ENCODE measurements at places on chromosomes 6 and 20.

GRCh38 chr6:43426928-43427405 is 374 bp upstream of the ABCC10 start:
- no peak for DNase-seq

- no peak for DNase-seq
Observed at GRCh38 chr20:32808438-32808837, 11.3 kb upstream of the MAPRE1 start.

DNA sequence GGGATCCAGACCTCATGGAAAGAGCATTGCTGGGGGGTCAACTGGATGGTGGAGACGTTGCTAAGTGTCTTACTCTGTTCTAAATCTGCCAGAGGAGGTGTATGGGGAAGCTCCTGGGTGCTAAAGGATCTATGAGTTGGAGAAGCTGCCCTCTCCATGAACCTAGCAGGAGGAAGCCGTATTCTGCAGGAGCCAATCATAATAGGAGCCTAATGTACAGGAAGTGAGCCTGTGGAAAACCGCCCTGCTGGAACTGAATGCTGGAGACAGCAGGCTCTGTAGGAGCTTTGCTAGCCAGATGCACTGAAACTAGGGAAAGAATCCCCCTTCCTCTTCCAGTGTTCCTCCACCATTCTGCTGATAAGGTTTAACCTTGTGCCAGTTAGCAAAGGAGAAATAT is 10.9 kb downstream of the CASP8AP2 start:
- no peak for DNase-seq

DNA sequence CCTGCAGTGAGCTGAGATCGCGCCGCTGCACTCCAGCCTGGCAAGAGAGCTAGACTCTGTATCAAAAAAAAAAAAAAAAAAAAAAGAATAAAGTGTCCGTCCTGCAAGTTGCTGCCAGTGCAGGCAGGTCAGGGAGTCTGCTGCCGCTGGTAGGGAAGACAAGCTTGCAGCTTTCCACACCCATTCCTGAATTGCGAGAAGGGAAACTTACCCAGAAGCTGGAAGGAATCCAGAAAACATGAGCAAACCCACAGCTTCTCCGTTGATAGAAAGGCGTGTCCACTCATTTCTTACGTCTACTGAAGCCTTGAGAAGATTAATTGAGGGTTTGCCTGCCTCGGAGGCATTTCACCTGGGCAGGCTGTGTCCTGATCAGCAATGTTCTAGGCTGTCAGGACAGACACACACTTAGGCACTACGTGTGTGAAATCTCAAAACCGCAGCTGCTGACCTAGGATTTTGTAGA is 61.6 kb upstream of the DSP start:
- DNase-seq: peak; percentile 25

GRCh38 chr6:116836606-116837342 is 7.9 kb upstream of the GPRC6A start:
- no peak for DNase-seq

- no peak for DNase-seq
Observed at GRCh38 chr20:61777773-61778494, 287.7 kb downstream of the TAF4 start.

DNA sequence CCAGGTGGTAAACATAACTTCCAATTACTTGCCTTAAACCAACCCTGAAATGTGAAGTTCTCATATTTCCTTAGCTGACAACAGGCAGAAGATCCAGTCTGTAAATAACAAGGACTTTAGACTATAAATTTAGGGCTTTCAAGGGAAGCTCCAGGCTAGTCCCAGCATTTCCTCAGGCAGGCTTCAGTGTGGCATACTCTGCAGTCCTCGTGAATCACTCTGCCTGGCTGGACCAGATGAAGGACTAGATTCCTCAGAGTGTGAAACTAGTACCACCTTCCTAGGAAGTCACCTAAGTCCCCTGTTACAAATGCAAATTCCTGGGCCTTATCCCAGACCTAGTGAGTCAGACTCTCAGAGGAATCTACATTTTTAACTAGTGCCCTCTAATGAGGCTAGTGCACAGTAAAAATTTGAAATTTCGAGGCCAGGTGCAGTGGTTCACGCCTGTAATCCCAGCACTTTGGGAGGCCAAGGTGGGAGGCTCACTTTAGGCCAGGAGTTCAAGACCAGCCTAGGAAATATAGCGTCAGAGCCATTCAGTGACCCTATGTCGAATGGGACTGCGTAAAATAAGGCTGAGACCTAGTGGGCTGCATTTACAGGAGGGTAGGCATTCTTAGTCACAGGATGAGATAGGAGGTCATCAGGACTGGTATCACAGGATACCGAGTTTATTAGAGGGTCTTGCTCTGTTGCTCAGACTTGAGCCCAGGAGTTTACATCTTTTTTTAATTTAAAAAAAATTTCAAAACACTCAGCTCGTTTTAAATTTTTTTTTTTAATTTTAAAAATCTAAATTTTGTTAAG is 279.6 kb upstream of the JARID2 start:
- peak; percentile 89 for DNase-seq

- DNase-seq: no peak
Observed at GRCh38 chr6:38404900-38405556, 234.7 kb downstream of the BTBD9 start.

DNA sequence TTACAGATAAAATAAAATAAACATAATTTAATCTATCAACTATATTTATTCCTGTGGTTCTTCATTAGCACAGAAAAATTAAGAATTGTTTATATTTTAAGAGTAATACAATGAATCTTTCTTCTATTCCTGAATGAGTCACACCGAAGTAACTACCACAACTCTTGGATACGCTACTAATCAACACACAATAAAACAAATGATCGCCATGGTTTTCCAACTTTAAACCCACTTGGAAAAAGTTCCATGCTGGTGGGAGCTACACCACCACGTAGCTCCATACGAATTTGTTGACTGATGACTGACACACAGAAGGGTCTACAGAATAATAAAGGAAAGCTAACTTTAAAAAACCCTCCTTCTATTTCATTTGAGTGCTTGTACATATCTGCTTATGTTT is 135.8 kb upstream of the NEDD9 start:
- DNase-seq: no peak

- DNase-seq: no peak
Observed at GRCh38 chr6:98946266-98946878, 1.4 kb downstream of the FBXL4 start.

GRCh38 chr6:1322696-1323219 is 10.9 kb downstream of the FOXQ1 start:
- DNase-seq: no peak

DNA sequence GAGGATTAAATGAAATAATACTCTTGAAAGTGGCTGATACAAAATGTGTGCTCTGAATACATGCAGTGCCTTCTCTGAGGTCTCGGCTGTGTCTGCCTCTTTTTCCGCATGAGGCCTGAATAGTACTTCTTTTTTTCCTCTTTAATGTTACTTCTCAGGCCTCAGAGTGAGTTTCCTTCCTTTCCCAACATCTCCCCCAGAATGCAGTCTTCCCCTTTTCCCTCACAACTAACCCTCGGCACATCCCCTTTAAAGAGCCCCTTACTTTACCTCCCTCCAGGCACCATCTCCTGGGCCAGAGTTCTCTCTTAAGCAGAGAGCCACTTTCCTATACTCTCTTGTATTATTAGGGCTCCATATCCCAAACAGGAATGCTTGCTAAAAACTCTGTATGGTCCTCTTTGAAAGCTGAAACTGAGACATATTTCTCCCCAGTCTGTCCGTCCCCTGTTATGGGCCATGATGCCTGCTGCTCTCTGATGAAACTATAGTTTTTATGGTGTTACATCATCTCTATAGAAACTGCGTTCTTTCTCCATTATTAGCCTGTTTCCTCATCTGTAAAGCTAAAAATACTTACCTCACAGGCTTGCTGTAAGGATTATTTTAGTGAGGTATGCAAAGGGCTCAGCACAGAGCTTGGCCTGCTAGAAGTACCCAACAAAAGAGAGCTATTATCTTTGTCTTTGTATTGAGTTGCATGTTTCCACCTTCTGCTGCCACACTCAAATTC is 2.3 kb downstream of the PLAGL2 start:
- DNase-seq: no peak

GRCh38 chr20:41405436-41405835 is 38.8 kb upstream of the EMILIN3 start:
- DNase-seq: no peak

- DNase-seq: peak; percentile 55
Observed at GRCh38 chr6:43521836-43522235, 4.9 kb downstream of the POLR1C start.

- DNase-seq: peak; percentile 61
Observed at GRCh38 chr6:95203153-95203754, 374.1 kb upstream of the MANEA start.

- DNase-seq: no peak
Observed at GRCh38 chr6:26477426-26477825, 19.7 kb downstream of the BTN2A1 start.

DNA sequence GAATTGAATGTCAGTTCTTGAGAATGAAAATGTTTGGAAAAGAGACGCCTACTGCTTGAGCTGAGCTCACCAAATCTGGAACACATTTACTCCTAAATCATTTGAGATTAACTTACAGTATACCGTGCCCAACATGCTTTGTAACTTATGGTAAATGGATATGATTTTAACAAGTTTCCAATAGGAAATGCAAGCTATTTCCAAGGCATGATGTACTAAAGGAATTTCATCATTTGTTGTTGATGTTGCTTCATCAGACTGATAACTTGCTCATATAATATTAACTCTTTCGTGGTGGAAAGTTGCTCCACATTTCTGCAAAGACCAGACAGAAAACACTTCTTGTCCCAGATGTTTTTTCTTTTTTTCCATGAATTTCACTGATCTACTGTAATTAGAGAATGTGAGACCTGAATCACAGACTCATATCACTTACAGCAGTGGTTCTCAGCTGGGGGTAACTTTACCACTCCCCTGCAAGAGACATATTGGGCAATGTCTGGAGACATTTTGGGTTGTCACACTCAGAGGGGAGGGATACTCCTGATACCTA is 116.6 kb upstream of the TRAF3IP2 start:
- no peak for DNase-seq

DNA sequence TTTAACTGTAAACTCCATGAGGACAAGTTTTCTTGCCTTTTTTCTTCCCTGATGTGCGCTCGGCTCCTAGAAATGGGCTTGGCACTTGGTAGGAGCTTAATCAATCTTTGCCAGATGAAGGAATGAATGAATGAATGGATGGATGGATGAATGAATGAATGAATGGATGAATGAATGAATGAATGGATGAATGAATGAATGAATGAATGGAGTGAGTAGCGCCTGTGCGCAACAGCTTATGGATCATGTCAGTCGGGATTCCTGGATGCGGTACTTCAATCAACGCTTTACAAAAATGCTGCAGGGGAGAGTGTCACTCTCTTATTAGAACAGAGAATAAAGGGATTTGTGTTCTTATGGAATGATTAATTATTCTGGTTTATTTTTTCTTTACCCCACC is 267.3 kb downstream of the TFAP2C start:
- DNase-seq: no peak

GRCh38 chr20:47143657-47144056 is 212.8 kb downstream of the ZMYND8 start:
- no peak for DNase-seq

DNA sequence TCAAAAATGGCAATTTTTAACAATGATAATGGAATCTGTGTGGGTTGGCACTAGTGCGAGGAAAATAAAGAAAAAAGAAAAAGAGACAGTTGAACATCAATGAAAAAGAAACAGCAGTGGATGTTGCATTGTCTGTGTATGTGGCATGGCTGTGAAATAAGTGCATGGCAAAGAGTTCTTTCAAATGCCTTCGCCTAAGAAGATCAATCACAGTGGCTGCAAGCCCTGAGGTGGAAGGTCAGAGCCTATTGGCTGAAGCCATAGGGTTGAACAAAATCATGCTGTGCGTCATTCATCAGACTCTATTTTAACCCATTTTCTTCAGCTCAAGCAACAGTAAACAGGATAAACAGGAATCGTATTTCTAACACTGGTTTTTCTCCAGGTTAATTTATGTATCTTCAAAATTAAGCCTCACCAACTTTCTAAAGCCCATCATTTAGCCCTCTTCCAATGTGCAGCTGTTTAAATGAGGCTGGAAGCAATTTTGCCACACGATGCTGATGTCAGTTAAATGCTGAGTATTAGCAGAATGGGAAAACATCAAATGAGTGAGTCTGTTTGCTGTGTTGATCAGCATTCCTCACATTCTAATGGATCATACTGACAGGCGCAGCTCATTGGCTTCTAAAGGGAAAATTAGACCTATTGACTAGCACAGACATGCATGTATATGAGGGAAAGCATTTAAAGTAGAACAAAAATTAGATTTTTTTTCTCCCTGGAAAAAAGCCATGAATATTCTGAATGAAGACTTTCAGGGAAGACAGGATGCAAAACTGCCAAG is 955.9 kb upstream of the EYS start:
- no peak for DNase-seq
